Epithelial cell of umbilical artery (primary cell): ENCODE measurements at places on chromosomes 13 and 19. TPM values are rescaled to one million over a fixed set of nuclear protein-coding genes. Genes with fewer than 3 reads are reported as not detected.

TNNI3 gene
- not detected in 2 replicates for total RNA-seq

SAFB2 gene
- total RNA-seq: 26.6 and 30.9 TPM in 2 replicates

HIPK4 gene
- total RNA-seq: under 0.01 TPM in 1 of 2 replicates, not detected in the other

KCNC3 gene
- total RNA-seq: under 0.01 TPM in 2 replicates

ZNF724 gene
- total RNA-seq: 6.8 and 10.2 TPM in 2 replicates

SHISA7 gene
- total RNA-seq: not detected in 2 replicates

FLT1 gene
- 143 and 328 TPM in 2 replicates for total RNA-seq

PLPPR3 gene
- total RNA-seq: 0.15 and 0.97 TPM in 2 replicates

SLITRK6 gene
- total RNA-seq: not detected in 2 replicates

ONECUT3 gene
- not detected in 2 replicates for total RNA-seq

IGFL1 gene
- not detected in 2 replicates for total RNA-seq

SULT2A1 gene
- not detected in 2 replicates for total RNA-seq

NFIX gene
- 5.5 and 13.1 TPM in 2 replicates for total RNA-seq

BEST2 gene
- not detected in 2 replicates for total RNA-seq

CBARP gene
- 1.6 and 2.6 TPM in 2 replicates for total RNA-seq

FAM124A gene
- total RNA-seq: 1.6 and 3.6 TPM in 2 replicates

OR4F17 gene
- not detected in 2 replicates for total RNA-seq

SPRYD7 gene
- 4.2 and 4.3 TPM in 2 replicates for total RNA-seq

ZFP28 gene
- total RNA-seq: 4.6 and 5.2 TPM in 2 replicates

TIMM44 gene
- total RNA-seq: 58.4 and 65.6 TPM in 2 replicates

CKM gene
- total RNA-seq: not detected in 2 replicates

SOX1 gene
- not detected in 2 replicates for total RNA-seq

WIZ gene
- total RNA-seq: 4.0 and 5.2 TPM in 2 replicates

TSEN34 gene
- 60.0 and 74.1 TPM in 2 replicates for total RNA-seq

IZUMO4 gene
- total RNA-seq: under 0.01 TPM in 1 of 2 replicates, not detected in the other

MEIOSIN gene
- total RNA-seq: not detected in 2 replicates

TMEM38A gene
- total RNA-seq: 2.6 and 2.9 TPM in 2 replicates

OR7C1 gene
- not detected in 2 replicates for total RNA-seq

RASAL3 gene
- total RNA-seq: 2.1 and 2.9 TPM in 2 replicates

MYO1F gene
- 0.15 TPM in 1 of 2 replicates, not detected in the other for total RNA-seq

MUC16 gene
- not detected in 2 replicates for total RNA-seq

RASGRP4 gene
- total RNA-seq: not detected in 2 replicates

PLEKHG2 gene
- total RNA-seq: 8.4 and 12.7 TPM in 2 replicates

LMTK3 gene
- under 0.01 and 0.61 TPM in 2 replicates for total RNA-seq

PSG1 gene
- total RNA-seq: not detected in 2 replicates

LINGO3 gene
- total RNA-seq: not detected in 2 replicates

SKA3 gene
- 6.8 and 9.7 TPM in 2 replicates for total RNA-seq

COLGALT1 gene
- total RNA-seq: 72.8 and 87.1 TPM in 2 replicates

LGALS4 gene
- not detected in 2 replicates for total RNA-seq

PRR20A gene
- not detected in 2 replicates for total RNA-seq

TMEM238 gene
- total RNA-seq: 0.65 TPM in 1 of 2 replicates, not detected in the other

CHAMP1 gene
- total RNA-seq: 9.4 and 15.3 TPM in 2 replicates

MCEMP1 gene
- not detected in 2 replicates for total RNA-seq

AKAP8L gene
- 51.3 and 60.6 TPM in 2 replicates for total RNA-seq
